NCI-H1694 treated with DMSO at 0.1 percent for 48 hours (cell line): ENCODE measurements at places on chromosomes 13 and 19.

- DNase-seq: no peak
Observed at GRCh38 chr13:76314495-76314894, 571.7 kb downstream of the KCTD12 start.

DNA sequence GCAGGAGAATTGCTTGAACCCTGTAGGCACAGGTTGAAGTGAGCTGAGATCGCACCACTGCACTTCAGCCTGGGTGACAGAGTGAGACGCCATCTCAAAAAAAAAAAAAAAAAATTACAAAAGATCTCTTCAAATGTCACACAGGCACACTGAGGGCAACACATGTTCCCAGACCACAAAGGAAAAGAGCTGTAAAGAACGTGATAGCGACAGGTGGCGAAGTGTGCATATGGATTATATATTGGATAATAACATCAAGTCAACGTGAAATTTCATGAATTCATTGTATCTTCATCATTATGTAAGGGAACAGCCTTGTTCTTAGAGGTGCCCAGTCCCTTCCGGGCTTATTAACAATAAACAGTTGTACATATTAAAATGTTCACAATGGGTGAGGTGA is 31.8 kb upstream of the DPP9 start:
- no peak for DNase-seq

GRCh38 chr13:69619651-69620050 is 488.0 kb upstream of the ATXN8OS start:
- DNase-seq: no peak

- no peak for DNase-seq
Observed at GRCh38 chr13:25300861-25301346, 521 bp upstream of the NUP58 start.

DNA sequence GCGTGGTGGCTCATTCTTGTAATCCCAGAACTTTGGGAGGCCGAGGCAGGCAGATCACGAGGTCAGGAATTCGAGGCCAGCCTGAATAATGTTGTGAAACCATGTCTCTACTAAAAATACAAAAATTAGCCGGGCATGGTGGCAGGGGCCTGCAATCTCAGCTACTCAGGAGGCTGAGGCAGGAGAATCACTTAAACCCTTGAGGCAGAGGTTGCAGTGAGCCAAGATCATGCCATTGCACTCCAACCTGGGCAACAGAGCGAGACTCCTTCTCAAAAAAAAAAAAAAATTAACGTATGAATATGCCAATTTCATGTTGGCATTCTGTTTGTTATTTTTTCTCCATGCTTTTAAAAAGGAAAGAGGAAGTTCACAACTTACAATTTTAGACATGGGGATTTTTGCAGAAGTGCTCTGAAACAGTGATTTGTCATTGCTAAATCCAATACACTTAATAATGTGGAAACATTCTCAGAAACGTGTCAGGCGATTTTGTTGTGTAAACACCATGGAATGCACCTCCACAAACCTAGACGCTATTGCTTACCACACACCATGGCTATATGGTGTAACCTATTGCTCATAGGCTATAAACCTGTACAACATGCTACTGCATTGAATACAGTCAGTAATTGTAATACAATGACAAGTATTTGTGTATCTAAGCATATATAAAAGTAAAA is 115.9 kb upstream of the PCDH20 start:
- no peak for DNase-seq

- no peak for DNase-seq
Observed at GRCh38 chr13:87361216-87361615, 310.0 kb upstream of the SLITRK5 start.

GRCh38 chr13:99312493-99312883 is 5.3 kb upstream of the GPR183 start:
- no peak for DNase-seq

DNA sequence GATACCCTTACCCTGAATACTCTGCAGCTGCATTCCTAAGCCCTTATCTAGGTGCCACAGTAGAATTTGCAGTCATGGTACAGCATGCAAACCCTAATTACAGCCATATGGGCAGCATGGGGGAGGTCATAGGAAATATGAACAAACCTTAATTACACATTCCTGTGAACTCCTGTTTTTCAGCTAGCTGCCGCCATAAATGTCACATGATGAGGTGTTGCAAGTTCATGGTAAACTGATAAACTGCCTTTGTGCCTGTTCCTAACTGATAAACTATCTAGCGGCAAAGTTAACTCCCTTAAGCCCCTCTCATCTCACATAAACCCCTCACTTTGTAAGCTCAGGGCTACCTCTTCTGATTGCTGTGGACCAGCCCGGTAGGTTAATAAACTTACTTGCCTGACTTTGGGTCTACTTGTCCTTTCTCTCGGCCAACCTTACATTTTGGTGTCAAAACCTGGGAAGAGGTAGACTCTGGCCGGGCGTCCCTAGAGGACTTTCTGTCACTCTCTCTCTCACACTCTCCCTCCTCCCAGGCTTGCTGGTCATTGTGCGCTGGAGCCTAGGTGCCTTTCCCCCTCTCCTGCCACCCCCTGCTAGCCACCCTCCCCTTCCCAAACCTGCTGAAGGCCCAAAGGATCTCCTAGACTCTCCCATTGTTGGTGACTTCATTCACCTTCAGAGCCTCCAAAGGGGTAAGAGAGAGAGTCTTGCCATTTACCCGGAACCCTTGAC is 43.3 kb downstream of the ZNF93 start:
- no peak for DNase-seq

- DNase-seq: no peak
Observed at GRCh38 chr19:56946159-56946558, 105.6 kb upstream of the PEG3 start.

GRCh38 chr13:112259511-112259910 is 116.6 kb upstream of the SPACA7 start:
- no peak for DNase-seq

DNA sequence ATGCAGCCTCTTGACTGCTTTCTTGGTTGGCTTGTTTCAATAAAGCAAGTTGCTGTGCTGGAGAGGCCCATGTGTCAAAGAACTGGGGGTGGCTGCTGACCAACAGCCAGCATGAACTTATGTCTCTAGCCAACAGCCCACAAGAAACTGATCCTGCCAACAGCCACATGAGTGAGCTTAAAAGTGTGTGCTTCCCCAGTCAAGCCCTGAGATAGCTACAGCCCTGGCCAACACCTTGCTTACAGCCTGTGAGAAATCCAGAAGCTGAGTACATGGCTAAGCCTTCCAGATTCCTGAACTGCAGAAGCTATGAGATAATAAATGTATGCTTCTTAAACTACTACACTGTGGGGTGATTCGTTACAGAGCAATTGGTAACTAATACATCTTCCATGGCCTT is 38.9 kb upstream of the IPO5 start:
- DNase-seq: no peak

GRCh38 chr13:110575322-110576069 is 14.0 kb upstream of the RAB20 start:
- no peak for DNase-seq

GRCh38 chr13:87671753-87672605 is 808 bp downstream of the SLITRK5 start:
- no peak for DNase-seq

- DNase-seq: no peak
Observed at GRCh38 chr19:19204181-19204580, 967 bp upstream of the NR2C2AP start.

- no peak for DNase-seq
Observed at GRCh38 chr19:19860756-19861390, 4.8 kb upstream of the ZNF253 start.

GRCh38 chr19:19645233-19645870 is 1.9 kb upstream of the GMIP start:
- DNase-seq: no peak

DNA sequence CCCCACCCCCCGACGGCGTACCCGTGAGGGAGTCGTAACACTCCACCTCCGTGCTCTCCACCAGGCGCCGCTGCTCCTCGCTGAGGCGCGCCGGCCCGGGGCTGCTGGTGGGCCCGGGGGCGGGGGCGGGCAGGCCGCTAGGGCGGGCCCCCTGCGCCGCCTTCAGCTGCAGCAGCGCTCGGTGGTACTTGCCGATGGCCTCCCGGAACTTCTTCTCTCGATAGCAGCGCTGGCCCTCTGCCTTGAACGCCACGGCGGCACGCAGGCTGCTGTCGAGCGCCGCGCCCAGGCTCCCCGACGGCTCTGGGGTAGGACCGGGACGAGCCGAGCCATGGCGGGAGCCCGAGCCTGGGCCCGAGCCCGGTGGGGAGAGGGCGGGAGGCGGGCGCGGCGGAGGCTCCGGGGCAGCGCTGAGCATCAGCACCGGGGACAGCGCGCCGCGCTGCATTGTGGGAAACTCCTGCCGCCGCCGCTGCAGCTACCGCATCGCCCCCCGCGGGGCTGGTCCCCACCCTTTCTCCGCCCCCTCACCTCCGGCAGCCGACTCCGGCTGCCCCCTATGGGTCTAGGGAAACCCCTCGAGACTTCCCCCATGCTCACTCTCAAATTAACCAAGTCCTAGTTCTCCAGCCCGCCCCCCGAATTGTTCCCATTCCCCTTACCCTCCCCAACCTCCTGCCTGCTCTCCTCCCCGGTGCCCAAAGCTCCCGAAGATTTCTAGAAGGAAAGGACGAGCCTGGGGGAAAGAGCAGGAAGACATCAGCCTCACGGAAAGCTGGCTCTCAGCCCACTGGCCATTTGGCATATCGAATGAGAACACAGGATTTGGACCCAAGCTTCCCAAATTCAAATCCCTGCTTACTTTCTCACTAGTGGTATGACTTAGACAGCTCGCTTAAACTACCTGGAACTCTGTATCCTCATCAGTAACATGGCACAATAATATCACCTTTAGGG is at the start of gene TTC9B:
TTC9B (minus strand) TSS at position 451 of the 957 bp plus-strand sequence; CDS start at position 448, 3 bp downstream.
- no peak for DNase-seq

DNA sequence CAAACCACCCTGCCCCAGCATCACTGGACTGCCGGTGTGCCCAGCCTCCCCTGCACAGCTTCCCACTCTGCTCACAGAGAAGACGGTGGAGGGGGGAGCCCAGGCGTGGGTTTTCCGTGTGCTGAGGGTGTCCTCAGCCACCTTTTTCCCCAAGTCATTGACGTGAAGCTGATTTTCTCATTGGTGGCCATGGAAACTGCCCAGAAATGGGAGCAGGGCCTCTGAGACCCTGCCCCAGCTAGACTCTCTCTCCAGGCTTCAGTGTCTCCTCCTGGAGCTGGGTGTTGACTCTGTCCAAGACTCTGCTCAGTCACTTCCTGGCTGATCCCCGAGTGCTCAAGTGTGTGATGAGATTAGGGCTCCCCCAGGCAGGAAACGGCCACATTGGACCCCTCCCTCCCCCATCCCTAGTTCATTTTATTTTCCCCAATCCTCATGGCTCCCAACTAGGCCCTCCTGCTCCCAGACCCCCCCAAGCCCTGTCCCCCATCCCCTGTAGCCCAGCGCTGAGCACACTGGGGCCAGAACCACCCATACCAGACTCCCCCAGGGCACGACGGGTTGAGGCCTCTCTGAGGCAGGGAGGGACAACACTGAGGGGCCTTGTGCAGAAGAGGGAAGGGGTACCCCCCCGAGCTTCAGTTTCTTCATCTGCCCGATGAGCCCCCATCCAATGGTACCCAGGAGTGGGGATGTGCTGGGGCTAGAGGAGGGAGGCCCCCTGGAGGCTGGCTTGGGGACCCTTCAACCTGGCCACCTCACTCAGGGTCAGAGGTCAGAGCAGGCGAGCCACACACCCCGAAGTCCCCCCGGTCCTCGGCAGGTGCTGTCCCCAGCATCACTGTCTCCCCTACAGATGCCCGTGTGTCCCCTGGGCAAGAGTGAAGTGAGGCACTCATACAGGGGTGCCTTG is 1.2 kb upstream of the F2RL3 start:
- DNase-seq: no peak

DNA sequence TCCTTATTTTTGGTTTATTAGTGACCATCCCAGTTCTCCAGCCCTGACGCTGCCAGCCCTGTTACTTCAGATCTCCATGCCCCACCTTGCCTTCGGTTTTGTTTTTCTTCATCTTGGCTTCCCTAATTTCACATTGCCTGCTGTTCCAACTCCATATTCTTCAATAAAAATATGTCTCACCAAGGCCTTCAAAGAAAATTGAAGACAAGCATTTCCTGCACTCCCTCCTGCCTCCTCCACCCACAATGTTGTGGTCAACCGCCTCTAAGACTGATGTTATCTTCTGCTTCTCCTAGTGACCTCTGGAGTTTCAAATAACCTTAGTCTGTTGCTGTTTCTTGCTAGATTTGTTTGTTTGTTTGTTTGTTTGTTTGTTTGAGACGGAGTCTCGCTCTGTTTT is 14.6 kb downstream of the PLD3 start:
- DNase-seq: no peak

GRCh38 chr13:89554801-89555200 is 1792.7 kb upstream of the MIR17HG start:
- DNase-seq: no peak

- no peak for DNase-seq
Observed at GRCh38 chr13:43567608-43568007, 219.2 kb downstream of the ENOX1 start.

DNA sequence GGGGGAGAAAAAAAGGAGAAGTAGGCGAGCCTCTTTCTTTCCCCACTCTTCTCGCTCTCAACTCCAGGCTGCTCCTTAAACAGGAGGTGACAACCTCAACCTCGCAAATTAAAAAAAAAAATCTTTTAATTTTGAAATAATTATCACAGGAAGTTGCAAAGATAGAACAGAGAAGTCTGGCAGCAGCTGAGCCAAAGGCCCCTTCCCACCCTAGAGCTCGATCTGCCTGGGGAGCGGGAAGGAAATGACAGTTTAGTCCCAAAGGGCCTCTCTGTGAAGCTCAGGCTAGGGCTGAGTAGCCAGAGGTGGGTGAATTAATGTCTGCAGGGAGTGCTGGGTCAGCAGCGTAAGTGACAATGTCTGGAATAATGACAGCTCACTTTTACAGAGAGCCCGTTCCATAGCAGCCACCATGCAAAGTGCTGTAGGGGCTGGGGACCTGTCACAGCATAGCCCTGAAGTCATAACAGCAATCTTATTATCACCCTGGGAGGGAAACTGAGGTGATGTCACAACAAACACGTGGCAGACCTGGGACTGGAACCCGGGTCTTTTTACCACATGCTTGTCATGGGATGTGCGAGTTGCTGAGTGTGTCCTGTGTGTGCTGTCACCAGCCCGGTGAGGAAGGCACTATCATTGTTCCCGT is 8.8 kb upstream of the CD22 start:
- no peak for DNase-seq

DNA sequence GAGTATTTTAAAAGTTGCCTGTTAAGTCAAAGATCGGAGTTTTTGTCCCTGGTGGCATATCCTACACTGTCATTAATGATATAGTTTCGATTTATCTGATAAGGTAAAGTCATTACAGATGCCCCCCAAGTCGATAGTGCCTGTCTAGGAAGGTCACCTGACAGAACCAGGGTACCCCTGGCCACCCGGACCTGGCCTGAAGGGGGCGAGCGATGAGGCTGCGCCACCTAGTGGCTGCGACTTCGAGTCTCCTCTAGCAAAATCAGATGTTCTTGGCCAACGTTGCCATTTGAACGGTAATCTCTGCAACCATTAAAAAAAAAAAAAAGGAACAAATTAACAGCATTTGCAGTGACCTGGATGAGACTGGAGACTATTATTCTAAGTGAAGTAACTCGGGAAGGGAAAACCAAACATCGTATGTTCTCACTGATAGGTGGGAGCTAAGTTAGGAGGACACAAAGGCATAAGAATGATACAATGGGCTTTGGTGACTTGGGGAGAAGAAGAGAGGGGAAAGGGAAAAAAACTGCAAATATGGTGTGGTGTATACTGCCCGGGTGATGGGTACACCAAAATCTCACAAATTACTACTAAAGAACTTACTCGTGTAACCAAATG is 565.1 kb downstream of the LIG4 start:
- DNase-seq: no peak
